Activated CD4-positive, alpha-beta T cell treated with anti-CD3 and anti-CD28 coated beads for 1 hour (primary cell): ENCODE measurements at places on chromosomes 7 and 10.

DNA sequence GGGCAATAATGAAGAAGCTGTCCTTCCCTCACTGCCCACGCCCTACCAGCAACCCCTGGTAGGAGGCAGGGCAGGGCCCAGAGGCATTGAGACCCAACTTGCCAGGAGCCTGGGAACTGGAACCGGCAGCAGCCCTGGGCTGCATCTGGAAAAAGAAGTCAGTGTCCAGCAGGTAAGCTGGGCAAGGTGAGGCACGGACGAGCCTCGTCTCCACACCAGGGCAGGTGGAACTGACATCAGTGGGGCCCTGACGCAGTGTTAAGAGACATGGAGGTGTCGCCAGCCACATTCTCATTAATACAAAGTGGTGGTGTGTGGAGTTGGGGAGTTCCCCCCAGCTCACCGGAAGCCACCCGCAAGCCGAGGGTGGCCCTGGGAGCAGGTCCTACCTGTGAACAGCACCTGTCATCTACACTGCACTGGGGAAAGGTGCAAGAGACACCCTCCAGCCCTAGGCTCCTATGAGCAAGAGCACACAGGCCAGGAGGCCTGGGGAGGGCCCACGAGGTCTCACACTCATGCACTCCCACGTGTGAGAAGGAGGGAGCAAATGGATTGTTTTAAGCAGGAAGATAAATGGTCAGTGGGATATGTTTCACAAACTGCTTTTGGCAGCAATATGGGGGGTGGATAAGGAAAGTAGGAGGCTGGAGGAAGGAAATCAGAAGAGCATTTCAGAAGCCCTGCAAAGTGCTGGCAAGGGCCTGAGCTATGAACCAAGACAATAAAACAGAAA, 53.6 kb downstream of the COBL start:
- DNase-seq, result no peak

DNA sequence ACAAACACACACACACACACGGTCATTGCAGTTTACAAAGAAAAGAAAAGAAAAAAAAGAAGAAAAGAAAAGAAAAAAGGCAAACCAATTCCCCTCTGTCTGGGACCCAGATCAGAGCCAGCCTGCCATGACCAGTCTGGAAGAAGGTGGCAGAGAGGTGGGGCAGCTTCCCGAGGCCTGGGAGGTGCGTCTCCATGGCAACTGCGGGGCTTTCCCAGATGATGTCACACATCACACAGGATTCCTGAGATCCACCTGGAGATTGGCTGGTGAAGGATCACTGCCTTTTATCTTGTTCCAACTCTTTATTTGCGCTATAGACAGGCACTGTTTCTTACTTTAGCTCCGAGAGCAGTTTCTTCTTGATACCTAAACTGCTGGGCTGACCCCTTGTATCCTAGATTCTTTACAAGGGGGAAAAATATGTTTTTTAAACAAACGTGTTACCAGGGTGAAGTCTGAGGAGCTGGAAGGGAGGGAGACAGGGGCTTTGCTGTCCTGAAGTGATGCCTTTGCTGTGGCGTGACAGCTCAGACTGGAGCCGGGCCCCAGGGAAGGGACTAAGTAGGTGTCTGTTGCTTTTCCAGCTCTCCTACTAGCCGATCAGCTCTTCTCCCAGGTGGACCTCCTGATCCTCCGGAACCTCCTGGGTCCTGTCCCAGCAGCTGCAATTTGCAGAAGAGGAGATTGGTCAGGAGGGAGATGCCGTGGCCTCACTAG, 298.5 kb downstream of the KLF6 start:
- no peak for DNase-seq

- DNase-seq, result no peak
Measured at GRCh38 chr7:20393616-20394015, 62.9 kb downstream of the ITGB8 start.

GRCh38 chr7:132897093-132897687, 184.7 kb downstream of the CHCHD3 start:
- DNase-seq, result no peak

- DNase-seq, result no peak
Measured at GRCh38 chr7:128814499-128814898, 15.7 kb upstream of the FLNC start.

DNA sequence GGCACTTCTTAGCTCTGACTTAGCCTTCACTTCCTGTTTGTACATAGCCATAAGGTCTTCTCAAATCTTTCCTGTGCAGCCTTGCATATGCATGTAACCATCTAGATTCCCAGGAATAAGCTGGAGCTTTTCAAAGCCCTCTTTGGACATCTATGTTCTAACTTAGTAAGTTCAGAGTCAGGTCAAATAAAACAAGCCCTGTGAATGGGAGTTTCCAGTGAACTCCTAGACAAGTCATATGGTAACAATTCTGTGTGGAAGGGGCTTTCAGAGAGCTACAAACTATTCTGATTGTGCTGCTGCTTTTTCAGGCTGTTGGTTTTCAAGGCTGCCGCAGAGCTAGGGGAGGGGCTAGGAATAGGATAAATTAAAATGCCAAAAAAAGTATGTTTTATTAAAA, 208.4 kb upstream of the AKR1E2 start:
- no peak for DNase-seq

DNA sequence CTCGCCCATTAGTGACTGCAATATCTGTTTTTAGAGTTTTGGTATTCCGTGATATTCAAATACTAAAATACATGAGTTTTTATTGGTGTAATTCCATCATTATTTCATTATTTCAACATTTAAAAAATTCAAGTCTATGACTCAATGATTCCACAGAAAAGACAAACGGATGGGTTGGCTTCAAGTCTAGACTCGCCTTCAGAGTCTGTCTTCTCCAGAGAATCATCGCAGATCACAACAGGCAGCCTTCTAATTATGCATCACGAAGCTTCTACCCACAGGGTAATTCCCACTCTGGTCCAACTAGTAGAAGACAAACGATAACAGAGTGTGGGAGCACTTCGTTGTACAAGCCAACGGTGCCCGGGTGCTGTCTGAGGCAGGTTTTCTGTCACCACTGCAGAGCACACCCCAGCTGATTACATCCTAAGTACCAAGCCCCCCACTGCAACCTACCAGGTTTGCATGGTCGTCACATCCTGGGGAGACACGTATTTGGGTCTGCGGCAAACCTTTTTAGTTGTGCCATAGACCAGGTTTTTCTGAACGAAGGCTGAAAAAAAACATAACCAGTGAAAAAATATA, 28.9 kb downstream of the PARP12 start:
- DNase-seq, result no peak

GRCh38 chr10:101995451-101996063, 60.4 kb downstream of the ARMH3 start:
- no peak for DNase-seq

GRCh38 chr7:55912748-55913158, 25.5 kb downstream of the ZNF713 start:
- DNase-seq, result no peak

DNA sequence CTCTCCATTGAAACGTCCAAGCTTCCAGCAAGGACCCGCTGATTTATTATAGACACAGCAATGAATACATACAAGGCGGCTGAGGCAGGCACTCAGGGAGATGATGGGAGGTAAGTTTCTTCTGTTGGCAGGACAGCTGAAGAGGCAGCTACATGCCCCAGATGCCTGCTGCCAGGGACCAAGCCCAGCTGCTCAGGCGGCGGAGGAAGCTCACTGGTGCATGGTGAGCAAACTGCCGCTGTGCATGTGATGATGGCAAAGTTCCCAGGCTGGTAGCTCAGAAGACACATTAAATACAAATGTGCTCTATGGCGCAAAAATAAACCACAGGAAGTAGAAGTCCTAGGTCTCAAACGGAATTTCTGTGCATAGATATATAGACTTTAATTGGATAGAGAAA, 2.3 kb downstream of the DNTT start:
- DNase-seq, result no peak

GRCh38 chr7:4097001-4097609, 585.0 kb upstream of the FOXK1 start:
- DNase-seq, result no peak

DNA sequence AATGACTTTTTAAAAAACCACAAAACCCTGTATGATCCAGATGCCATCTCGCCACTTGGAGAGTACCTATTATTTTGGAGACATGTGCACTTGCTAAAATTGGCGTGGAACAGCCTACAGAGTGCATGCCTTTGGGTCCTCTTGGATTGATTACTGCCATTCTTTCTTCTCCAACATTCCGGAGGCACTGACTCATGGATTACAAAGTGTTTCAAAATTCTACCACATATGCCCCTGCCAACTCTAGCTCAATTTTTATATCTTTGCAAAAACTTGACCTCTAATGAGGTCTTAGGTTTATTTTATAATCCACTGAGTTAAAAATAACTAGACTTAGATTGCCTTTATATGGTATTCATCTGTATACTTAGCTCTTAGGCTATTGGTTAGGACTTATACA, 55.8 kb upstream of the KIF5B start:
- DNase-seq, result no peak

- DNase-seq, result no peak
Measured at GRCh38 chr7:2964208-2964607, 79.5 kb downstream of the CARD11 start.

GRCh38 chr7:26560526-26561256, 269.0 kb downstream of the SNX10 start:
- DNase-seq, result no peak

- no peak for DNase-seq
Measured at GRCh38 chr7:20642166-20642565, 26.7 kb downstream of the ABCB5 start.

GRCh38 chr10:34716958-34717357, 98.1 kb downstream of the PARD3 start:
- no peak for DNase-seq

GRCh38 chr7:55344840-55345239, 20.3 kb upstream of the LANCL2 start:
- no peak for DNase-seq

DNA sequence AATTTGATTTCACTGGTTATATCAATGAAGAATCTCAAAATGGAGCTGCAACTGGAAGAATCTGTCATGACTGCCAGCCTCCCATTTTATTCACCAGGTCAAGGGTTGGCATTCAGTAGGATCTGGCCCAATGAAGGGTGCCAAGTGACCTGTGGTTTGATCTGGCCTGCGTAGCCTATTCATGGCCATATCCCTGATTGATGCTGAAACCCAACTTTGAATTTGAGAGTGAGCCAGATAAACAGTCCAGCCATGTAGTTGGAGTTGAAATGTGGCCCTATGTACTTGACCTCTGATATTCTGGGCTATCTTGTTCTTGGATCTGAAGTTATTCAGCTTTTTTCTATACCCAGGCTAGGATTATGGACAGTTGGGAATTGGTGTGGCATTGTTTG, 1.5 kb downstream of the MKLN1 start:
- no peak for DNase-seq

- DNase-seq, result no peak
Measured at GRCh38 chr7:152537639-152538038, 101.8 kb upstream of the KMT2C start.

DNA sequence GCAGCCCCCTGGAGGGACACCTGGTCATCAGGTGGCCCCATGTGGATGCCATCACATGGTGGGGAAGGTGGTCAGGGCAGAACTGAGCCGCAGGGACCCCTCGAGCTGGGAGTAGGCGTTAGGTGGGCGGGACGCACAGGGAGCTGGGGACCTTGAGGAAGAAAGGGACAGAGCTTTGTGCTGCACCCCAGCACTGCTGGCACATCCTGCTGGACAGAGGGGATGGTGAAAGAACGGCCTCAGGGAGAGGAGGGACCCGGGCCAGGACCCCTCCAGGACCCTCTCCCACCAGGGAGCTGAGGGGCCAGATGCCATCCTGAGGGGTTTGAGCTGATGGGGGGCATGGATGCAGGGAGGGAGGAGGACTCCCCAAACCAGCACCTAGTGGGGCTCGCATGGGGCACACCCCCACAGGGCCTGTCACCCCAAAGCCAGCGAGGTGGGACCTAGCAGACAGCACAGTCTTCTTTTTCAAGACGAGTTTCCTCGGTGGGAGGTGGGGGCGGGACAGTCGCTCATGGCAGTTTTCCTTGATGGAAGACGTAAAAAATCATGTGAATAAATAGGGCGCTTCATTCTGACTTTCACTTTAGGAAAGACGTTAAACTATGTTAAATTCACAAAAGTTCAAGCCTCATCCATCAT, 43.3 kb downstream of the STK32C start:
- DNase-seq, result no peak

- no peak for DNase-seq
Measured at GRCh38 chr10:132535065-132535651, 2.4 kb upstream of the INPP5A start.

DNA sequence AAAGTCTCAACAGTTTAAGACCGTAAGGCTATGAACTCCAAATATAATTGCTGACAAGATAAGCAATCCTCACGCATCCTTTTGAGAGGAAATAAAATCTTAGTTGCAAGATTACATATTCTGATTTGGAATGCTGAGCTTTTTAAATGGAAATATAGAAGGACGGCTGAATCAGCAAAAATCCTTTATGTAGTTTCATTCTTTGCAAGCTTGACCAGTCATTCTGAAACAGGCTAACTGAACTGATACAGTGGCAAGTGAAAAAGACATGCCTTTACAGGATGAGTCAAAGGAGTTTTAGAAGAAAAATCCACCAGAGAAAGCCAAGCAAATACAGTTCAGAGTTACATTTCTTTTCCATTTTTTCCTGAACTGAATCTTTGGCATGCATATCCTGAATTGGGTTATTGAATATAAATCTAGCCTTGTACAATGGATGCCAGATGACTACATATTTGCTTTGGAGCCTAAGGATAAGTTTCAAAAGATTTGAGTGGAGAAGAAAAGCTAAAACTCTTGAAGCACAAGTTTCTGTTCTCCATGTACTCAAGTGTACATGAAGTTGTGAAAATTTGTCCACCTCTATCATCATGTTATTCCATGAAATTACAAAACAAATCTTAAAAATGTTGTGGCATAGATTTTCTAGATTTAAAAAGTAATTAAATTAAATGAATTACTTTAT, 4.4 kb downstream of the VIM start:
- DNase-seq, result no peak

- no peak for DNase-seq
Measured at GRCh38 chr7:41449286-41449685, 253.6 kb downstream of the INHBA start.

DNA sequence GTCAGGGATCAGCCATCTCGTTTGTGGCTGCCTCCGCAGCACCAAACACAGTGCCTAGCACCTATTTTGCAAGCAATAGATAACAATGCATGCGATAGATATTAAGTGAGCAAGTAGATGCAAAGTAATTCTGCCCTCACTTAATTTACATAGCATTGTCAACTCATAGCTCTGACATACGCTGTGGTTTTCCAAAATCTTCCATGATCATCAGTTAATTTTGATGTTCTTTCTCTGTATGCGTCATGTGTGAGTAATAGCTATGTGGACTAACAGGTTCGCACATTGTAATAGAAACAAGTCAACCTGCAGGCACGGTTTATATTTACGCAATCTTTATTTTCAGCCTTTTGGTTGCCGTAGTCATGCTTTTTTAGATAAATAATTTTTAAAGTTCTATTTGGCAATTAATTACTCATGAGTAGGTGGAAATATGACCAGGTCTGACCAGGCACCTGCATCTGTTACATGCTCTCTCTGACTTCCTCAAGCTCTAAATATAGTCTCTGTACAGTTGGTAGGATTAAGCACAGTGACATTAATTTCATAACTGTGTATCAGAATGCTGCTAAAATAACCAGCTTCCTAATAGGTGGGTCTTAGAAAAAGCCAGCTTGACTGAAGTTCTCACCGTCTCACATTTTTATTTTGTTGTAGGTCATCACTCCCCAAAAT, 13.3 kb downstream of the MAP3K8 start:
- DNase-seq, result no peak

GRCh38 chr10:121005948-121006587, 154.9 kb downstream of the WDR11 start:
- no peak for DNase-seq
